Stimulated activated CD8-positive, alpha-beta memory T cell treated with anti-CD3 and anti-CD28 coated beads, Interleukin-4, amount 100 ng/mL, for 4 hours (primary cell): ENCODE measurements at places on chromosomes 4 and X.

GRCh38 chr4:71765821-71766383 is 18.0 kb downstream of the GC start:
- DNase-seq, result no peak

- no peak for DNase-seq
Observed at GRCh38 chr4:114043116-114043515, 63.7 kb upstream of the ARSJ start.

GRCh38 chr4:40840255-40840984 is 90.7 kb downstream of the NSUN7 start:
- DNase-seq, result no peak

DNA sequence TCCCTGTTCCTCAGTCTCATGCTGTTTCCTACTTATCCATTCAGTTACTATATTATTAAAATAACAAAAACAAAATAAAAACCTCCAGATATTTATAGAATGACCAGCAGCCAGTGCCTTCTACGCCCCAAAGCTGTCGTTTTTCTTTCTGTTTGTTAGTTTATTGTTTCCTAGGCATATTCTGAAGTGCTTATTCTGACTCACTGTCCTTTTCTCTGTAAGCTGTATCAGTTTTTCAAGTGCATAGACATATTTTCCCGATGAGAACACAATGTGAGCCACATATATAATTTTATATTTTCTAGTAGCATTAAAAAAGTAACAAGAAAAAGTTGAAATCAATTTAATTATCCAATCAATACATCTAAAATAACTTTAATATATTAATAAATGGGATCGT is 2158.6 kb upstream of the TENM3 start:
- DNase-seq, result no peak

GRCh38 chr4:38155589-38156294 is 195.5 kb downstream of the PTTG2 start:
- DNase-seq, result no peak
